ENCODE measurements at places on chromosomes 1 and 21.

- no peak for DNase-seq
Measured at GRCh38 chr21:29018540-29018939, 609 bp downstream of the RWDD2B start.

GRCh38 chr21:42405064-42406013, 1.6 kb downstream of the UBASH3A start:
- DNase-seq: no peak

DNA sequence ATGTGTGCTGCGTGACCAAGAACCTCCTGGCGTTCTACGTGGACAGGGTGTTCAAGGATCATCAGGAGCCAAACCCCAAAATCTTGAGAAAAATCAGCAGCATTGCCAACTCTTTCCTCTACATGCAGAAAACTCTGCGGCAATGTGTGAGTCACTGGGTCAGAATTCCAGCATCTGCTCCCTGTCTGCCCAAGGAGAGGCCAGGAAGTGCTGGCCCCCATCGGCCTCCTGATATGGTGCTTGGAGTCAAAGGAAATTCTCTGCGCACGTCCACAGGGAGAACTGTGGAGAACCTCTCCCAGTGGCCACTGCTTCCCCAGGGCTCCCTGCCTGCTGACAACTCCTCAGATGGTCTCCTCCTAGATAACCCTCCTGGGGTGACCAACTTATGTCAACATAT, 25.6 kb upstream of the IL20 start:
- no peak for DNase-seq

DNA sequence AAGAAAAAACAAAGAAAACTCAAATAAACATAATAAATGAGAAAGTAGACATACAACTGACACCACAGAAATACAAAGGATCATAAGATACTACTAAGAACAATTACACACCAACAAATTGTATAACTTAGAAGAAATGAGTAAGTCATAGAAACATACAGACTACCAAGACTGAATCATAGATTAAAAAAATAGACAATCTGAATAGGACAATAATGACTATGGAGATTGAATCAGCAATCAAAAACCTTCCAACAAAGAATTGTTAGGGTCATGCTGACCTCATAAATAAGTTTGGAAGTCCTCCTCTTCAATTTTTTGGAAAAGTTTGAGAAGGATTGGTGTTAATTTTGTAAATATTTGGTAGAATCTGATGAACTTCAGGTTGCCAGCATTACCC, 159.0 kb downstream of the PTBP2 start:
- no peak for DNase-seq

GRCh38 chr1:48916130-48917069, 139.7 kb upstream of the BEND5 start:
- peak; percentile 38 for DNase-seq

DNA sequence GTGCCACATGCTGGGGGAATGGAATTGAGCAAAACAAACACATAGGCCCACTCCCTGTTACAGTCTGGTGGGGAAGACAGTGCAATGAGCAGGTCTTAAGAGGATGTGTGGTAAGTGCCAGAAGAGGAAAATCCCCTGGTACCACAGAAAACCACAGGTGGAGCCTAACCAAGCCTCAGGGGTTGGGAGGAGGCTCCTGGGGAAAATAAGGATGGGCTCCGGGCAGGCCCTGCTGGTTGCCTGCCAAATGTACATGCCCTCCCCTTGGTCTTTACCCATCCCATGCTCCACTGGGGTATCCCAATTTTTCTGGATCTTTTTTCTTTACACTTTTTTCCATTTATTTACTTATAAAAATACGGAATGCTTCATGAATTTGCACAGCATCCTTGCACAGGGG, 40.4 kb downstream of the ATP1A1 start:
- no peak for DNase-seq

GRCh38 chr1:228437424-228437962, 20.8 kb upstream of the TRIM17 start:
- DNase-seq: no peak
